ENCODE measurements at places on chromosomes 12 and 14.

DNA sequence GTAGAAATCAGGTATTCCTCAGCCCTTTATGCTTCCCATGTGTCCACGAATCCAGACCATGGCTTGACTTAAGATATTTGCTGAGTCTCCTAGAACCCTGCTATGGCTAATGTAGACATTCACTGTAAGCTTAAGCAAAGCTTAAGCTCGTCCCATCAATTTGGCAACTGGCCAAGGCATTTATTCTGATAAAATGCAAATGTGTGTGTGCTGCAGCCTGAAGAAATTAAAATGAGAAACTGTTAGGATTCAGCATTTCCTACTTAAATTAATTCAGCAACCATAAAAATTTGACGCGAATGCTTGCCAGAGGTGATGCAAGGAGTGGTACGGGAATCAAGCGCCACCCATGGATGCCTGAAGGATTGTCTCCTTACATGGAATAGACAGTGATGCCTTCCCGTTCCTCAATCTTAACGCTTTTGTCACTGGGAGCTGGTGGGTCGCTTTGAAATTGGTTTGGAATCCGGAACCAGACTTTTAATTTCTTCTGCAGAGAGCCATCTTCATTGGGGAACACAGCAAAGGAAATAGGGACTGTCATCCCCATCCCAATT lies 13.2 kb downstream of the HEBP1 start:
- no peak for DNase-seq

DNA sequence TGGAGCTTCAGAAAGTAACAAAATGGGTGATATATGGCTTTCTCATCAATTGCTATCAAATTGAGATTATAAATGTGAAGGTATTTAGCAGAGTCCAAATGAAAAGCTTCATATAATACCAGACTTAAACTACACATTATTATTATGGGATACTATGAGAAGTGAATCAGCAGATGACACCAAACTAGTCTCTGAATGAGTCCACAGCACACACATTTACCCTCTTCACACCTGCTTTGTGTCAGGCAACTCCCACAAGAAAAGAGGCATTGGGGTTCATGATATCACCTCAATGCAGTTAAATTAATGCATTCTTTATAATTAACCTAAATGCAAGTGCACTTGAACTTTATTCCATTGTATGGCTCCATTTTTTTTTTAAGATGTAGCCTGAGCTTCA lies 330.5 kb downstream of the BCL11B start:
- no peak for DNase-seq

DNA sequence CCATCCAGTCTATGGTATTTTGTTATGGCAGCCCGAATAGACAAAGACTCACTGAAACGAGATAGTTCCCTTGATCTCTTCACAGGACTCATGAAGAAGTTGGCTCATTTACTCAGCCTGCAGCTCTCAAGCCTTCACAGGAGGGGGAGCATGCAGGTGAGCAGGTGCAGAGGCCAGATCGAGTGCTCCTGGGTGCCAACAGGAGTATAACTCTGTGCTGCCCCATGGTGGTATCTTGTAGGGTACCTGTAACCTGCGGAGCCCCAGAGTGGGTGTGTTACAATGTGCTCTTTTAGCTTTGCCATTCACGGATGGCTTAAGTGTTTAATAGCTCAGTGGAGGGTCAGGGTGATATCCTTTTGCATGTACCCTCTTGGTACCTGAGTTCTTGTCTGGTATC lies 159.5 kb downstream of the METTL25 start:
- no peak for DNase-seq

DNA sequence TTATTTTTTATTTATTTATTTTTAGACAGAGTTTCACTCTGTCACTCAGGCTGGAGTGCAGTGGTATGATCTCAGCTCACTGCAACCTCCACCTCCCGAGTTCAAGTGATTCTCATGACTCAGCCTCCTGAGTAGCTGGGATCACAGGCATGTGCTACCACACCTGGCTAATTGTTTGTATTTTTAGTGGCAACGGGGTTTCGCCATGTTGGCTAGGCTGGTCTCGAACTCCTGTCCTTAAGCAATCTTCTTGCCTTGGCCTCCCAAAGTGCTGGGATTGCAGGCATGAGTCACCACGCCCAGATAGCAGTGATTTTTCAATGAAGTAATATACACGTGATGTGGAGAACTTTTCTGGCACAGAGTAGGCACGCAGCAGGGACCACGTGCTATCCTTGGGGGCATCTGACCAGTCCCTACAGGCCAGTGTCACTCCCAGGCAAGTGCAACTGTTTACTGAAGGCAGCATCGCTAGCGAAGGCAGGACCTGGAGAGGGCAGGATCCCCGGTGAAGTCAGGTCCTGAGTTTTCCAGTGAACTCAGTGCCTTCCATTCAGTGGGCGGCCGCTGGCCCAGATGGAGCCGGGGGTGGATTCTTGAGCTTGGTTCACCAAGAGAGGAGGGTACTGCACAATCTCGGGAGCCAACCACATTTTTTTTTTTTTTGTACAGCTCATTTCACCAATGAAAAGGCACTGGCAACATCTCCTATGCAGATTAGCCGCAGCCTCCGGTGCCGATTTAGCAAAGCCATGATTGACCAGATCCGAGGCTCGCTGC lies 11.1 kb upstream of the CLMN start:
- DNase-seq, result no peak

DNA sequence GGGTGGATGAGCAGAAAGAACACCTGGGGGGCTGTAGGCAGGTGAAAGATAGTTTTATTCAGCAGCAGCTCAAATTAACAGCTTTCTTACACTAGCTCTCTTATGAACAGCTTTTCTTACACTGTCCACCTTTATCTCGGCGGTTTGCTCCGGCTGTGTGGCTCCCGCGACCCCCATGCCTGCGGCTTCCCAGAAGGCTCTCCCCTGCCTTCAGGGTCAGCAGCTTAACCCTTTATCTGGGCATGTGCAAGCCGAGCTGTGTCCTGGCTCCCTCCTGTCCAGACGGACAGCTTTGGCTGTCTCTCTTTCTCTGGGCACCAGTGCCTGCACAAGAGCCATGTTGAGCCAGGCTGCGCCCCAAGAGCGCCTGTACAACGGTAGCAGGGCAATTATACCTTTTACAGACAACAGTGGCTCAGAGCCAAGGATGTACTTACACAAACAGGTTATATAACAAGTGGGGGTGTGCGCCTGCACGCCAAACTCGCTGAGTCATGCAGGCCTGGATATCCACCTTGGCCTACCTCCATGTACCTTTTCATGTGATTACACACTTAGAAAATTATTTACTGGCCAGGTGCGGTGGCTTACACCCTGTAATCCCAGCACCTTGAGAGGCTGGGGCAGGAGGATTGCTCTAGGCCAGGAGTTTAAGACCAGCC lies 28.5 kb upstream of the KLHL42 start:
- DNase-seq, result no peak

- no peak for DNase-seq
Observed at GRCh38 chr14:60265163-60265562, 16.1 kb downstream of the PPM1A start.

DNA sequence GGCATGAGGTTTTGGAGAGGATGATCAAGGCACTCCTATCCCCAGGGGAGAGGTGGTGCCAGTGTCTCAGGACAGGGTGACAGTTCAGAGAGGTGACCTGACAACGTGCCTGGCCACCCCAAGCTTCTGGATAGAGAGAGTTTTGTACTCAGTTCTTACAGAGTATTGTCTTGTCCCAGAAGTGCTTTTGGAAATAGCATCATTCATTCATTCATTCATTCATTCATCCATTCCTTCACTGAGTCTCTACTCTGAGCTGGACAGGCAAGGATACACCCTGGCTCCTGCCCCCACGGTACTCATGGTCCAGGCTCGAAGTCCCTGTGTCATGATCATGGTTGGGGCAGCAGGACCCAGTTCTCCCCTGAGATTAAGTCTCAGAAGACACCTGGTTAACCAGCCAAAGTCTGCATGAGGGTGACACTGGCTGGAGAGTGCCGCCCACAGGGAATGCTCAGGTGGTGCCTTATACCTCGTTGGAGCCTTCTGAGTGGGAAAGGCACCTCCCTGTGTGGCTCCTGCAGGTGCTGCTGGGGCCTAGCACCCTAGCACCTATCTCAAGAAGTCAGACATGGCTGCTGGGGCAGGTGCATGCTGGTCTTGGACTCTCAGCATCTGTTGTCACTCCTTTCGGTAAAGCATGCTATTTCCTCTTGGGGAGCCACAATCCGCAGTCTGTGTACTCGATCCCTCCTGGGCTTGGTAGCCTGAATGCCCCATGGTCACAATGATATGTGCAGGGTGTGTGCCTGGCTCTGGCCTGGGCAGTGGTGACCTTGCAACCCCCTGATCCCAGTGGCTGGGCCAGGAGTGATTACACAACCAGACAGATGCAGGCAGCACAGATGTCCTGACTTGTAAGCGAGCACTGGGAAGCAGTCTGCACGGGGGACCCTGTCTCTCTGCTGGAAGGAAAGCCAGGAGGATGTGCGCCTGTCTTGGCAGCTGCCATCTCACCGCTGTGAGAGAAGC lies 57.8 kb downstream of the C14orf132 start:
- DNase-seq, result peak; percentile 64

- DNase-seq, result no peak
Observed at GRCh38 chr12:52975204-52975603, 26.3 kb downstream of the KRT18 start.

DNA sequence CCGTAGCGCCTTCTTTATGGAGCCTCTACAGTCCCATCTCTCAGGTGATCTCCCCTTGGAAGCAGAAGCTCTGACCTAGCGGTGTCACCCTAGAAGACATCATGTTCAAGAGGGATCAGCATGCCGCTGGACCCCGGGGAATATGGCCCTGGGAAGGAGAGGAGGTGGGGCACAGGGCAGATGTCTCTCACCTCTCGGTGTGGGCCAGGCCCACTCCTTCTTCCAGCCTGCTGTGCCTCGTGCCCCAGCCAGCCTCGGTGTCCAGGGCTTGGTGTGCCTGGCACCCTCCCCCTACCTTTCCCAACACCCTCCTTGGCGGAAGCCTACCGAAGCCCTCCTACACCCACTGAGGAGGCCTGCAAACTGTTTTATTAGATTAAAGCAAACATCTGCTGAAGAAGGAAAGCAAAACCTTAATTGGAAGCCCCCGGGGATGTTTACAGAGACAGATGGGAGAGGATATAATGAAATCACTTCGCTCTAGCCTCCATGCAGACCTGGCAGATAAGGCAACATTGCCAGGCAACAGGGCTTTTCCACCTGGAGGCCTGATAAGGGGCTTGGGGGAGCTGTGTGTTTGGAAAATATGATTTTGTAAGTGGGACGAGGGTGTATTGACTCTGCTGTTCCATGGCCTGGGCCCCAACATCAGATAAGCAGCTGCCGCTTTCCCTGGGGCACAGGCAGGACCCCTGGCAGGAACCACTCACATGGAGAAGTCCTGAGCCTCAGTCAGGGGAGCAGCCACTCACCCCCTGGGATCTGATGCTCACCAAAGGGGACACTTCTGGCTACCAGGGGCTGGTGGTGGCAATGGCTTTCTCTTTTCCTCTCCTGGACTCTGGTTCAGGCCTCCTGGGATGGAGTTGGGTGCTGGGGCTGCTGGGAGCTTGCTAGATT lies 5.7 kb upstream of the CHGA start:
- DNase-seq, result peak; percentile 97

DNA sequence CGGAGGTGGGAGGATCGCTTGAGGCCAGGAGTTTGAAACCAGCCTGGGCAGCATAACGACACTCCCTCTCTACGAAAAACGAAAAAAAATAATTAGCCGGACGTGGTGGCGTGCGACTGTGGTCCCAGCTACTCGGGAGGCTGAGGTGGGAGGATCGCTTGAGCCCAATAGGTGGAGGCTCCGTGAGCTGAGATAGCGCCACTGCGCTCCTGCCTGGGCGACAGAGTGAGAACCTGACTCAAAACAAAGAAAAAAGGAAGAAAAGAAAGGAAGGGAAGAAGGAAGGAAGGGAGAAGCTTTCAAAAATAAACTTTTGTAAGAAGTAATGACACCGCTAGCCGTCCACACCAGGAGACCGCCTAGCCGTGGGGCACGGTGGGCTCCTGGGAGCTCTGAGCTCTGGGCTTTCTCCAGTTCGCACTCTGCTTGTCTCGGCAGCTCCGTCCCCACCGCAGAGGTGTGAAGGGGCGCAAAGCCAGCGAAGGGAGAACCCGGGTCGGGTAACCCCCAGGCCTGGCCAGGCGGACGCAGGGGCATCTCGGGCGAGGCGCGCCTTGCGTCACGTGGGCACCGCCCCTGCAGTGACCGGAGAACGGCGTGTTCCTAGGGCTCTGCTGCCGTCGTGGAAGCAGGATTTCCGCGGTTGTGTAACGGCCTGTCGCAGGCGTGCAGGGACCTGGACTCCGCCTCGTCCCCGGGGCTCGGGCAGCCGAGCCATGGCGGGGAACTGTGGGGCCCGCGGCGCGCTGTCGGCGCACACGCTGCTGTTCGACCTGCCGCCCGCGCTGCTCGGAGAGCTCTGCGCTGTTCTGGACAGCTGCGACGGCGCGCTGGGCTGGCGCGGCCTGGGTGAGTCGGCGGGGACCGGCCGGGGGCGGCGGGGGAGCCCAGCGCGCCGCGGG lies at the start of gene IRAK3:
IRAK3 (plus strand) TSS at position 631 of the 902 bp plus-strand sequence; CDS start at position 717, 86 bp downstream.
- DNase-seq, result peak; percentile 19

- no peak for DNase-seq
Observed at GRCh38 chr12:119457271-119457670, 122.7 kb downstream of the CCDC60 start.

DNA sequence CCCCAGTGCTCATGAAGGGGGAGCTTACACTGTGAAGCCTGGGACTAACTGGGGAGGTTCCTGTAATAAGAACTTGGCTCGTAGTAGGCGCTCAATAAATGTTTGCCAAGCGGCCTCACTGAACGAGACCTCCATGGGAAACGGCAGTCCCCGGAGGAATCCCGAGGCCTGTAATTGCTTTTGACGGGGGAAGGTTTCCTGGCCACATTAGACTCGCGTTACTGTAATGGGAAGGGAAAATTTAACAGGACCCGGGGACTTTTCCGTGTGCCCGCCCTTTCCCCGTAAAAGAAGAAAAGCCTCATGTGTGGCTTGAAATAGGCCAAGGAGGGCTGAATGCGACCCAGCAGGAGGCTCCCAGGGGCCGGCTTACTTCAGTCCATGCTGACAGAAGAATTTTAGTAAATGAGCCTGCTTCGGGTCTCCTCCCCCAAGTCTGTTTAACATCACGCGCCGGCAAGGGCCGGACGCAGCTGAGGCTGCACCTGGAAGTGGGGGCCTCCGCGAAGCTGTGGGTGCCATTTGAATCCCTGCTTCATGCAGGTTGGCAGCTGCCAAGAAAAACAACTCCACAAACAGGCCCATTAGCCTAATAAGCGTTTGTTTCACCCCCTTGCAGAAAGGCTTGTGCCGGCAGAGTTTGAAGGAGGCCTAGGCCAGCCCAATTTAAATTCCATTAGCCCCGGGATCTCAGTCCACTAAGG lies 39.8 kb upstream of the PWP1 start:
- DNase-seq, result no peak

- DNase-seq, result peak; percentile 69
Observed at GRCh38 chr14:93023039-93023438, 92.7 kb downstream of the ITPK1 start.

- no peak for DNase-seq
Observed at GRCh38 chr14:67068251-67068650, 121.0 kb upstream of the GARIN2 start.

DNA sequence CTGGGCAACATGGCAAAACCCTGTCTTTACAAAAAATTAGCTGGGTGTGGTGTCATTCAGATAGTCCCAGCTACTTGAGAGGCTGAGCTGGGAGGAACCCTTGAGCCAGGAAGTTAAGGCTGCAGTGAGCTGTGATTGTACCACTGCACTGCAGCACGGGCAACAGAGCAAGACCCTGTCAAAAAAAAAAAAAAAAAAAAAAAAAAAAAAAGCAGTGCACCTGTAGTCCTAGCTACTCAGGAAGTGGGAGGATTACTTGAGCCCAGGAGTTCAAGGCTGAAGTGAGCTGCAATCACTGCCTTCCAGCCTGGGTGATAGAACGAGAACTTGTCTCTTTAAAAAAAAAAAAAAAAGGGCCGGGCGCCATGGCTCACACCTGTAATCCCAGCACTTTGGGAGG lies 5.6 kb downstream of the REM2 start:
- DNase-seq, result no peak

Data from NCI-H524 (cell line).